ENCODE measurements at places on chromosomes 2 and 18.

DNA sequence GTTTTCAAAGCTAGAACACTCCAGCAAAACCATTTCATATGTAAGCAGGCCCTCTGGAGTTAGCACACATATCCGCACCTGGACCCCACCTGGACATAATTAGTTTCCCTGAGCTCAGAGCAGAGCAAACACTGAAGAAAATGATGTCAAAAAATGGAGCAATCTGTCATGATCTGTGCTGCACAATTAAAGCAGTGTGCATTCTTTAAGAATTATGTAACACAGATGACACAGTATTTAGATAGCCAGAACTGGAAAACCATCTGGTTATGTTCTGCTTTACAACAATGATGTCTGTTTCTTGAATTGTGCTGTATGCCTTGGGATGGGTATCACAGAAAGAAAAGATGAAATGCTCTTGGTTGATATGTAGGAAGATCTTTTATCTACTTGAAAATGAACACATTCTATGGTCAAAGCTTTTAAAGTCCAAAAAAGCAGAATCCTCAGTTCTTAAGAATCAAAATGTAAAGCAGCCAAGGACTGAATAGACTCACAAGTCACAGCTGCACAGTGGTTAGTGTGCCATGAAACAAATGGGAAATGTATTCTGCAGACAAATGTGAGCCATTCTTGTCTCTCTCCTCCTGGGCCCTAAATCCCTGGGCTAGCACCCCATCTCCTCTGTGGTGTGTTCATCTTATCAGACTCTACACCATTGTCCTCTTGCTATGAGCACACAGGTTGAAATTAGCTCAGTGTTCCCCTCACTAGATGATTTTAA lies 36.8 kb downstream of the HRH4 start:
- DNase-seq = no peak

DNA sequence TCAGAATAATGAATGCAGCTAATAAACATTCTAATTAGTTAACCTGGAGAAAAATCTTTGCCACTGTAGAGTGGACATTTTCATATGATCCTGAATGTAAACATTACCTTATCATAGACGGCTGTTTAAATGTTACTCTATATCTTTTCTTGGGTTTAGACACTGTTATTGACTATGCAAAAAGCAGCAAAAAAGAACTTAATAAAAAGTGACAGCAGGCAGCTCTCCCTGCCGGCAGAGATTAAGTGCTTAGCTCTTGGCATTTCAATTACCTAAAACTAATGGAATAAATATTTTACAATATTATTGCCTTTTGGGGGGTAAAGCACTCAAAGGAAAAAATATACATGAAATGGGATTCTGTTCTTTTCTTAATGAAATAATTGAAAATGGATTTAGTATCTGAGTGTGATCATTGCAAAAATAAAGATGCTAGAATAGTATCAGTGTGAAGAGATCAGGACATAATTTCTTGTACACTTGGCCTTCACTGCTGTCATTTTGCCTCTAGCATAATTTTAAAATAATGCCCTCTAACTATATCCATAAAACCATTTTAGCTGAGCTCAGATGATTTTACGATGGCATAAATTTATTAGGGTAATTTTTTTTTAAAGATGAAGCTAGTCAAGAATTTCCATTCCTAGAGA lies 203.4 kb upstream of the DPP10 start:
- DNase-seq = no peak

DNA sequence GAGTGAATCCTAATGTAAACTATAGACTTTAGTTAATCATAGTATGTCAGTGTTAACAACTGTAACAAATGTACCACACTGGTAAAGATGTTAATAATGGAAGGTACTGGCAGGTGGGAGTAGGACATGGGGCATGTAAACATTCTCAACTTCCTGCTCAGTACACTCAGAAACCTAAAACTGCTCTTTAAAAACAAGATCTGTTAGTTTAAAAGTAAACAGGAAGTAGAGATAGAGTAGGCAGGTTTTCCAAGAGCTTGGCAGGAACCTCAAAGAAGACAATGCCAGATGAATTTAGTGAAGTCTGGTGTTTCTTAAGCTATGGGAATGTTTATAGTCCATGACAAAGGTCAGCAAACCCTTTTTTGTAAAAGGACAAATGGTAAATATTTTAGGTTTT lies 46.6 kb downstream of the CCDC138 start:
- DNase-seq = no peak

- no peak for DNase-seq
Observed at GRCh38 chr18:22865354-22866116, 67.6 kb upstream of the RBBP8 start.

GRCh38 chr2:48059975-48060374 lies 153.7 kb upstream of the FBXO11 start:
- DNase-seq = no peak

- no peak for DNase-seq
Observed at GRCh38 chr2:108944601-108945331, 44.3 kb downstream of the EDAR start.

GRCh38 chr18:8834881-8835280 lies 129.5 kb downstream of the MTCL1 start:
- no peak for DNase-seq

GRCh38 chr2:40395169-40396073 lies 56.5 kb downstream of the SLC8A1 start:
- no peak for DNase-seq
